ENCODE measurements at places on chromosomes 2 and 18. TPM values are rescaled to one million over a fixed set of nuclear protein-coding genes. Genes with fewer than 3 reads are reported as not detected.
A peak's percentile ranks its signal among the peaks of the same experiment; 100 is the strongest.

The MC4R gene
- not detected for total RNA-seq

The LOXL3 gene
- 3.2 TPM for total RNA-seq

GRCh38 chr18:61581578-61582201 is 248.5 kb downstream of the CDH20 start:
- H3K27me3 ChIP-seq, result peaks cover 12% of the 10 kb centered on the region
- peak overlapping the region; percentile 38 for H3K4me3 ChIP-seq
- peaks cover 30% of the 10 kb centered on the region for H3K4me1 ChIP-seq
- no peak for DNase-seq
- H3K36me3 ChIP-seq, result no peaks in the 10 kb centered on the region

GRCh38 chr2:144836635-144837350 is 316.9 kb upstream of the ZEB2 start:
- H3K4me1 ChIP-seq, result no peaks in the 10 kb centered on the region
- H3K36me3 ChIP-seq, result no peaks in the 10 kb centered on the region
- no peak overlapping the region for H3K27ac ChIP-seq
- no peak overlapping the region for H3K4me3 ChIP-seq
- DNase-seq, result no peak

GRCh38 chr2:9235147-9236044 is 28.8 kb downstream of the ASAP2 start:
- DNase-seq, result no peak
- no peak overlapping the region for H3K4me3 ChIP-seq
- peaks cover 77% of the 10 kb centered on the region for H3K4me1 ChIP-seq
- peak overlapping the region; percentile 53 for H3K27ac ChIP-seq

DNA sequence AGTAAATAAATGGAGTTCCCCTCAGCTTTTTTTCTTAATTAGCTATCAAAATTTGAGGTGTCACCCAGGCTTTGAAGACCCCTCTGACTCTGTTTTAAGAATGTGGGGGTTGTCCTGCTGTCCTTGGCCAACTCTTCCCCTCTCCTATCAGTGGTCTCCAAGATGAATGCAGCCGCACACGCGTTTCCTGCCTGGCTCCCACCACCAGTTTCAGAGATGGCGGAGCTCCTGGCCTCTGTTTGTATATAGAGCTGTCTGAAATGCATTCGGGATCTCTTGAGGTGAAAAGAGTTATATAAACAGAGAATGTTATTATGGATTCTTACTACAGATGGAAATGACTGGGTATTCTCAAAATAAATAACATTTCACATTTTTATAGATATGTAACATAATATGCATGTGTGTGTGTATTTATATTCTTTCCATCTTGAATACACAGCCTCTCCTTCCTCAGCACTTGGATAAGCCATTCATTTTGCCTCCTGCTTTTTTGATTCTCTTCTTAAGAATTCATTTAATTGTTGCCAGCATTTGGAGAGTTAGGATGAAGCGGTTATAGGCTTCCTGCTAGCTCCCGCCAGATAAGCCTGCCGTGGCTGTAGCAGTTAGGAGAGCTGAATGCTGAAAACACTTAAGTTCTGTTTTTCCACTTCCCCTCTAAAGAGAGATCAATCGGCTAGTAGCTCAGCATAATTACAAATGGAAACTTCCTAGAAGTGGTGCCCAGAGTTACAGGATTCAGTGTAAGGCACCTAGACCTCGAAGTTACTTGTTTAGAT is 659.3 kb upstream of the FANCL start:
- H3K4me1 ChIP-seq, result peaks cover 8% of the 10 kb centered on the region
- no peak overlapping the region for H3K4me3 ChIP-seq
- H3K36me3 ChIP-seq, result no peaks in the 10 kb centered on the region
- no peaks in the 10 kb centered on the region for H3K27me3 ChIP-seq
- no peak overlapping the region for H3K27ac ChIP-seq

GRCh38 chr18:74899554-74899953 is 301.9 kb downstream of the ZNF407 start:
- no peaks in the 10 kb centered on the region for H3K27me3 ChIP-seq
- H3K27ac ChIP-seq, result no peak overlapping the region
- no peak for DNase-seq
- H3K4me3 ChIP-seq, result no peak overlapping the region
- H3K4me1 ChIP-seq, result no peaks in the 10 kb centered on the region

- no peak overlapping the region for H3K4me3 ChIP-seq
- H3K4me1 ChIP-seq, result peaks cover 24% of the 10 kb centered on the region
- H3K36me3 ChIP-seq, result no peaks in the 10 kb centered on the region
- H3K27me3 ChIP-seq, result no peaks in the 10 kb centered on the region
- no peak for DNase-seq
Observed at GRCh38 chr2:64950226-64951160, 38.7 kb upstream of the SLC1A4 start.

DNA sequence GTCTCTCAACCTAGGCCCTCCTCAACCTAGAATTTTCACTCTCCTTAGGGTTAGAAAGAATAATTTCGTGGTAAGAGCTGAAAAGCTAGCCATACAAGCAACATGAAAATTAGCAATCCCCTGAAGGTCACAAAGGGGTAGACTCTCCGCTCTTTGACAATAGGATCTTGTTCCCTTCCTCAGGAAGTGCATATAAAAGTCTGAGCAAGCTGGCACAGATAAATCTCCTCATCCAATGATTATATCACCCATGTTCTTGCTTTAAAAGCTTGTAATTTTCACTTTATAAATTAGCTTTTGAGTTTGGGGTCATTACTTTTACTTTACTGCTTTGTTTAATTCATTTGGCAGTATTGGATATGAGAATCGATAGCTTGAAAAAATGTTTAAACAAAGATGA is 852.3 kb upstream of the CRIM1 start:
- H3K27me3 ChIP-seq, result no peaks in the 10 kb centered on the region
- no peaks in the 10 kb centered on the region for H3K4me1 ChIP-seq
- H3K27ac ChIP-seq, result no peak overlapping the region

- H3K4me3 ChIP-seq, result no peak overlapping the region
- no peaks in the 10 kb centered on the region for H3K27me3 ChIP-seq
- no peaks in the 10 kb centered on the region for H3K36me3 ChIP-seq
Observed at GRCh38 chr2:65033178-65033577, 23.0 kb upstream of the CEP68 start.

DNA sequence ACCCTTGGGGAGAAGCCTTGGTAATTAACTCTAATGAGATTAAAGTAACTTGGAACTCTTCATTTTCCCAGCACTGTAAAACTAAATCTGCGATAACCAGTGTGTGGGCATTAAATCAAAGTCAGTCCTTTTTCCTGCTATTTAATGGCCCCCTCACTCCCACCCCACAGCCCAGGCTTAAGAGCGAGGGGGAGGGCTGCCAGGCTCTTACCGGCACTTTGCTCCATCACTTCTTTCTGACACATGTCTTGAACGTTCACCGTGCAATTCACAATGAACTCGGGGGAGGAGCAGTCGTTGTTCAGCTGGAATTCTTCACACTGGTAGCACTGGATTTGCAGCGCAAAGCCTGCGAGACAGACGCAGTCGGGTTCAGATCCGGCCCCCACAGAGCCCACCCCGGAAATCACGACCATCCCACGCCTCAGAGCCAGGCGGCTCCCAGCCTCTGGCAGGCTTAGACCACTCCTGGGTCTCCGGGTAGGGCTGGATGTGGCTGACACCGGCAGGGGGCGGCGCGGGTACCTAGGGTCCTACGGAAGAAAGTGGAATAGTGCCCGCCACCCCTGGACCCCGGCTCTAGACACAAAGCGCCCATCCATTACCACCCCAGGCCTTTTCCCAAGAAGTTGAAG is 1.7 kb downstream of the LYPD1 start:
- H3K4me1 ChIP-seq, result peaks cover 27% of the 10 kb centered on the region
- no peak for DNase-seq
